ENCODE measurements at places on chromosomes 4 and X.

DNA sequence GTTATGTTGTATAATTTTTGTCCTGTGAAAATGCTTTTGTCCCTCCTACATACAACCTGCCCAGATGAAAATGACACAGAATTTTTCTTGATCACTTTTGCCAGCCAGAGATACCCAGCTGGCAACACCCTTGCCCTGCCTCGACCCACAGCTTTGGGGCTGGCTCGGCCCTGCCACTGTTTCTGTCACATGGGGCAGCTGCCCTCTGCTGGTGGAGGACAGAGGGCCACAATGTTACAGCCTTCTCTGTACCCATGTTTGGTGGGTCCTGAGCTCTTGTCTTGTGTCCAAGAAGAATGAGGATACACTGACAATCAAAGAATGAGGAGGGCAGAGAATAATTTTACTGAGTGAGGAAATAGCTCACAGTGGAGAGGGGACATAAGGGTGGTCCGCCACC, 31.1 kb downstream of the BMP15 start:
- DNase-seq = no peak

- DNase-seq = no peak
Observed at GRCh38 chr4:37516057-37516775, 170.0 kb downstream of the RELL1 start.

DNA sequence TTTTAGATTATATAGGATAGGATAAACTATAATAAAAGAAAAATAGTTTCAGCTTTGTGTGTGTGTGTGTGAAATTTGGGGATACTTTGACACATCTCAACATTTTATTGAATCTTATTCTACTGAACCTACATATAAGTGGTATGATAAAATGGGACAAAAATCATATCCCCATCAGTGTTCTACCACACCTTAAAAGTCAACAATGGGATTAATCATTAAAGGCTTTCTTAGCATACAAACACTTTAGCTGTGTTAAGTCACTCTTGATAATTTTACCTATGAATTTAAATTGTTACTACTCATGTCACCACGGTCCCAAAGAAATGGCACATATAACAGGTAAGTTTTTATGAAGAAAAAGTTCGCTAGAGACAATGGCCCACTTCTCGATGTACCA, 37.7 kb upstream of the LRBA start:
- DNase-seq = no peak

DNA sequence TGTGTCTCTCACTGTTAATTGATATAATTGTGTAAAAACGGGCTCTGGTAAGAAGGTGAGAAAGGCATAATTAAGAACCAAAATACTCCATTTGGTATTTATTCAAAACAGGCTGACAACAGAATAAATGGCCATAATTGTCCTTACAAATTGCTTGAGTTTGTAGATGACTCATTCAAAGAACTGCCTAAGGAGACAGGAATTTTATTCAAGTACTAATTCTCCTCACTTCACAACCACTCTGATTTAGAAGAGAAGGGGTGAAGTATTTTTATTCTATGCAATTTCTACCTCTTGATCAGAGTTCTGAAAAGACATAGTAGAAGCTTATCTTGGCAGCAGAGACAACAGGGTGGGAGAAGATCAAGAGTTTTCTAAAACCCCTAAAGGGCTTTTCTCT, 43.1 kb downstream of the ATP11C start:
- DNase-seq = no peak

- no peak for DNase-seq
Observed at GRCh38 chr4:114636192-114636935, 37.8 kb downstream of the UGT8 start.

DNA sequence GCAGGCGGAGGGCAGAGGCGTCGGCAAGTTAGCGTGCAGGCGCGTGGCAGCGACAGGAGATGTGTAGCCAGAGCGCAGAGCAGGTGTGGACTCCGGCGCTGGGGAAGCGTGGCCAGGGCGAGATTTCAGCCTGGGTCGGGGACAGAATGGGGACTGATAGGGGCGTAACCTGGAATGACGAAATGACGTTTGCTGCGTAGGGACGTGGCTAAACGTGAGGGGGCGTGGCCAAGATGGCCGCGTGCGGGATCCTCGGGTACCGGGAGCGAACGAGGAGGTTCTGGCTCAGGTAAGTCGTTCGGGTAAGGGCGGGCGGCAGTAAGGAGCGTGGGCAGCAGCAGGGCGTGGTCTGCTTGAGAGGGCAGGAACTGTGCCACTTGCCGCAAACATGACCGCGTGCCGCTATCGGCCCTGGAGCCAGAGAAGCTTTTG, 10.9 kb upstream of the CLTRN start:
- peak; percentile 86 for DNase-seq

GRCh38 chr4:102403116-102403515, 57.8 kb upstream of the SLC39A8 start:
- no peak for DNase-seq

- no peak for DNase-seq
Observed at GRCh38 chr4:105944540-105944939, 49.3 kb downstream of the NPNT start.

DNA sequence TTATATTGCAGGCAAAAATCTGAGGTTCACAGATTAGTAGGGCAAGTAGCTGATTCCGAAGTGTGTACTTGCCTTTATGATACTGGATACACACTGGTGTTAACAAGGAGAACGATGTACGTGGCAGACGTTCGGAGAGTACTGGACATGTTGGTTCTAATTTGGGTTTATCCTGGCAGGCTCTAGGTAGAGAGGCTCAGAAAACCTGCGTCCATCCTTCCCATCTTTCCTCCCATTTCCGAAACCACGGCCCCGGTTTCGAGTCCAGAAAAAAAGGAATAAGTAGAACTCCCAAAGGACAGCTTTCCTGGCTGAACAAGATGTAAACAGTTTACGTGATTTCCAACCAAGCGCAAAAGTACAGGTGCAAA, 351 bp upstream of the SLC30A9 start:
- no peak for DNase-seq

DNA sequence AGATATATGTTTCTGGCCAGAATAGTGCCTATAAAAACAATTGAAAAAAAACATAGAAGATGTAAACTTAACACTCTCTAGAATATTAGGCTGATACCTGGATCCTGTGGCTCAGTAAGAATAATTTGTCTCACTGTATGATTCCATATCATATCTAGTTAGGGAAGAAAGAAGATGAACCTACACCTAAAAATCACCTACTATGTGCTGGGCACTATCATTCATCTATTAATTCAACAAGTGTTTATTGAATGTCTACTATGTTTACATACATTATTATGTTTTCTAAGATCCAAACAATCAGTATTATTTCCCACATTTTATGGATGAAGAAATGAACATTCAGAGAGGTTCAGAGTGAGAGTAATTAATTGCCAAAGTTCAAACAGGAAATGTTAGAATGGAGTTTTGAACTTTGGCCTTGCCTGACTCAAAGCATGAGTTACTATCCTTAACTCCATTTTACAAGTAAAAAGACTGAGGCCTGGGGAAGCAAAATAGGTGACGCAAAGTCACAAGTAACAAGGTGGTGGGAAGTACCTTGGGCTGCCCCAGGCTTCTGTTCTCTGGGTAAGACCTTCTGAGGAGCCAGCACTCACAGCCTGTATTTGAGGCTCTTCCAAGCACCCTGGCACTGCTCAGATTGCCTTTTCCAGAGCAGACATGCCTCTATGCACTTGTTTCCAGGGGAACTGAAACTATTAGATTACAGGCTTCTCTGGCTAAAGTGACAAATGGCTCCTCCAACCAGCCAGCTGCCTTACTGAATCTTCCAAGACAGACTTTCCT, 111.1 kb upstream of the ACSL4 start:
- no peak for DNase-seq

GRCh38 chr4:172514801-172515200, 653.8 kb upstream of the GALNT7 start:
- DNase-seq = no peak

- DNase-seq = no peak
Observed at GRCh38 chr4:52925531-52925968, 63.4 kb downstream of the RASL11B start.

DNA sequence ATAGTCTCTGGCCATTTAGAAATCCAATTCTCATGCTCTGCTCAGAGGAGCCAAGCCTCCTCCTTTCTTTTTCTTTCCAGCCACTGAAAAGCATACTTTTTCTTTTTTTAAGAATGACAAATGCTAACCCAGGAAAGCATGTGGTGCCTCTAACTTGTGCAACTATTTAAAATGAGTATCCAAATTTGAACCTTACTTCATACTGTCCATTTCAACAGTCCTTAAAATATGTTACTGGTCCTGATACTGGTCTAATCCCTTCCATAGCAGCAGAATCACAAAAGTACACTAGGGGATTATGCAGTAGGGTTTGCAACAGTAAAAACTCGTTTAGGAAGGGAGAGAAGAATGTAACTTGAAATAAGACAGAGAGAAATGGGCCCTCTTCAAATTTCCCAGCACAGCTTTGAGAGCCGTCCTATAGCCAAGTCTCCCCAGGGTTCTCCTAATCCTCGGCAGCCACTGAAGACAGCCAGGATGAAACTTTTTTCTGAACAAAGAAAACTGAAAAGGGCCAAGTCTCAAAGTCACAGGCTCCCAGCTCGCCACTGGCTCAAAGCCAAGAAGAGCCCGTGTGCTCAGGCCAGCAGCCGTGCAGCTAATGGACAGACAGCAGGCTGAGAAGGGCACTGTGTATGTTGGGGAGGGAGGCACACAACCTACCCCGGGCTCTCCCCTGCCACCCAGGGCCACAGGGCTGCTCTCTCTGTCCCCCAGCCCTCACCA, 39.5 kb downstream of the GPC4 start:
- DNase-seq = no peak

DNA sequence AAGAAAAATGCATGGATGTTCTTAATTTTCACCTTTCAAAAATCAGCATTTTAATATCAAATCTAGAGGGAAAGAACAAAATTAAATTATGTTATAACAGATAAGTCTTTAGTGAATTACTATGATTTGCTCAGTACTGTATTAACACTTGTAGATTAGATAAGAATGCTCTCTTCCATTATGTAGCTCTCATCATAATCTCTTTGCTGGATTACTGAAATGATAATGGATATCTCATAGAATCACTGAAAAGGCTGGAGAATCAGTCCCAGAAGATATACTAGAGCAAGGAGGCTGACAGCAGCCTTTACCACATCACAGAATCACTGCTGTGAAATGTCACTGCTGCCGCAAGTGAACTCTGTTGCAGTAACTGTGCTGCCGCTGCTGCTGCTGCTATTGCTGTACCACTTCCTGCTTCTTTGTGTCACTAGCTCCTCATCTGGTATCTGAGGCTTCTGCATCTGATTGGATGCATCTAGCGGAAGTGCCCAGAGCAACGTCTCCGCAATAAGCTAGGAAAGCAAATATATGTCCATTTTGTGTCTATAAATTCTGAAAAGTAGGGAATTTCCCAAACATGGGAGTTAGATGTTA, 738.2 kb downstream of the ADGRL3 start:
- DNase-seq = no peak

GRCh38 chrX:49237060-49237459, 1.8 kb downstream of the CCDC22 start:
- DNase-seq = no peak

DNA sequence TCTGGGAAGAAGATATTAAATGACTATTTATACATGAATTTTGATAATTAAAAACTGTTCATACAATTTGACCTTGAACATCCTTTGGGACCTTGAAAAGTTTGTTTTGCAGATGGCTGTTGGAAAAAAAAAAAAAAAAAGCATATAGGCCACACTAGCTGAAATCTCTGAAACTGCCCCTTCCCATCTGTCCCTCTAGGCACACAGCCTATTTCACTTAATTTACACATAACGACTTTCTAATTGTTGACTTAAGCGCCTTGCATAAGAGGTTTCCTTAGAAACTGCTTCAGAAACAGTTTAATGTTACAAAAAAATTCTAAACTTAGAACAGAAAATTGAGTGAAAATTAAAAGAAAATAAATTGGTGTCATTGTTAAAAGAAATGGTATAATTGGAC, 131.0 kb downstream of the COX18 start:
- no peak for DNase-seq

- DNase-seq = no peak
Observed at GRCh38 chrX:15202454-15203177, 67.3 kb downstream of the ASB9 start.

- no peak for DNase-seq
Observed at GRCh38 chr4:11549525-11549924, 120.8 kb upstream of the HS3ST1 start.

DNA sequence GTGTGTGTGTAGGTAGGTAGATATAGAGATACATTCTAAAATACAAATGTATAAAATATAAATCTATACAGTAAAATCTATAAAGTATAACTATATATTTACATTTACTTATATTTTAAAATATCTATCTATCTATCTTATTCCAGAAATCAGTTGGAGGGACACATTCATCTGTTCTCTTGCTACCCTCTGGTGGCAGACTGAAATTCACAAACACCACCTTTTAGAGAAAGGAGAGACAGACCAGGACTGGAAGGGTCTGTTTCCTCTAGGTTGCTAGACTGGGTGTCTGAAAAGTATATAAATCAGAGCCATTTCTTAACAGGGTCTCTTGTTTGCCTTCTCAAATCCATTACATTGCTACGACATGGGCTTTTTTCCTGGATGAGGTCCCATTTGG, 343.0 kb downstream of the OPHN1 start:
- DNase-seq = no peak

GRCh38 chr4:13840502-13841190, 213.1 kb upstream of the BOD1L1 start:
- no peak for DNase-seq

DNA sequence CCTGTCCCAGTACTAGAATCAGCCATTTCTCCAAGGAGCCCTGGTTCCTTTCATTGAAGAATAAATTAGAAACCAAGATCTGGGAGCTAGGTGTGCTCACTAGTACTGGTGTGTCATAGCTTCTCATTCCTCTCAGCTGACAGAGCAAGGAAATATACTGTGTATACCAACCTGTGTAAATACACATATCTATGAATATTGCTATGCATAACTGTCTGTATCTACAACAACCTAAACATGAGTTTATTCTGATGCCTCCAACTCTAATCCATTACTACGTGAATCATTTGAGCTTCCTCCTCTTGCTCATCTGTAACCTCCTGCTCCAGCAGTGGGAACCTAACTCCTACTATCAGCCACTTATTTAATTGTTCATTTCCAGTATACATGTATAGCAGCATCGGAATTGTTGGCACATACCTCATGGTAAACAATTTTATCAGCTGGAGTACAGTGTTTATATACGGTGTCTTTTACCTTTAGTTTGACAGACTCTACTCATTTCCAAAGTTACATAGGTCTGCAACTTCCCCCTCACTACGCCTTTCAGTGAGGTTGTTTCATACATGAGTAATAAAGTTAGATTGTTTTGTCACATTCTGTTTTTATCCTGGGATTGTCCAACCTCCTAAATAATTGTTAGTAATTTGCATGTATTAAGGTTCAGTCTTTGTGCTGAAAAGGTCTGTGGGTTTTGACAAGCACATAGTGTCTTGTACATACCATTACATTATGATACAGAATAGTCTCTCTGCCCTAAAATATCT, 7.1 kb upstream of the SCRG1 start:
- DNase-seq = no peak

- DNase-seq = no peak
Observed at GRCh38 chr4:101288365-101289145, 58.8 kb downstream of the PPP3CA start.

DNA sequence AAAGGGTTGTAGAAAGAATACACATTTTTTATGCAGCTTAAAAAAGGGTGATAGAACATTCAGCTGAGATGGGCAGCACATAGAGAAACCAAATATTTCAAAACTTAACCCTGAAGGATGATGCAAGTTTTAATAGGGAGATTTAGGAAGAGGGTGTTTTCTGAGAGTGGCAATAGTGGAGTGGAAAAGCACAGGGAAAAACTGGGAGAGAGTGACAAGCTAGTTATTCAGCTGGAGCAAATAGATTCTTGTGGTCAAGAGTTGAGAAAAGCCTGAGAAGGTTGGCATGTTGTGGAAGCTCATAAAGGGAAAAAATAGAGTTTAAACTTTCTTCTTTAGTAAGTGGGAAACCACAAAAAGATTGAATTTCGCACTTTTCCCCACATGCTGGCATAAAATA, 359.6 kb upstream of the PITX2 start:
- no peak for DNase-seq
